ENCODE measurements at places on chromosomes 6 and 20. TPM values are rescaled to one million over a fixed set of nuclear protein-coding genes. Genes with fewer than 3 reads are reported as not detected.

The LKAAEAR1 gene
- not detected for total RNA-seq

The SAPCD1 gene
- total RNA-seq, result 18.2 TPM

DNA sequence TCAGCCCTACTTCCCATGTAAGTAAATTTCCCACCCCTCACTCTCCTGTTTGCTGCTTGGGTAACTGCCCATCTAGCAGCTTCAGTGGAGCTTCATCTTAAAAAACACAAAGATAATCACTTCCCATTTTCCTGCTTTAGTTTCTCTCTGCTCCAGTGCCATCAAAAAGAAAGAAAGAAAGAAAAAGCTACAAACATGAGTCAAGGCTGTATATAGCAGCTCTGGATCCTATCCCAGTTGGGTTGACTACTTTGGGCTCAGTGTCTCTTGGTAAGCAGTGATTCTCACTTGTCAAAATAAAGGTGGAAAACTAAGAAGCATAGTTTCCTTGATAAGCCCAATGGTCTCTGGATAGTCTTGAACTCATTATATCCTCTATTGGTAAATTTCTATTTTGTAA lies 48.7 kb upstream of the SRPK1 start:
- no peak for DNase-seq

GRCh38 chr6:144278659-144279314 lies 6.3 kb upstream of the UTRN start:
- no peak for DNase-seq

DNA sequence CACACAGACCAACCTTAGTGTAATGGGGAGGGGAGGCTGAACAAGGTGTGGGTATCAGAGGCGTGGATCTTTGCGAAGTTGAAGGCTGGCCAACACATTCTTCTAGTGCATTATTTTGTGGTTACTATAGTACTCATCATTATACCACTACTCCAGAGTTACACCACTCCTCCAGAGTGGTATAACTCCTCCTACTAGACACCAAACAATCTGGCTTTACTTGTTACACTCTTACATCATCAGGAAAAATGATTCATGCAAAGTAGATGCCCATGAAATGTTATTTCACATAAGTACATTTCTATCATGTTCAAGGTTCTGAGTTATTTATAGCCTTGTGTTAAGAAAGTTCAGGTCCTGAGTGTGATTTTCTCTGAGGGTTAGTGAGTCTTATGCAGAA lies 443.1 kb upstream of the OPRM1 start:
- no peak for DNase-seq

GRCh38 chr6:56760842-56761241 lies 118.2 kb upstream of the DST start:
- DNase-seq, result no peak

DNA sequence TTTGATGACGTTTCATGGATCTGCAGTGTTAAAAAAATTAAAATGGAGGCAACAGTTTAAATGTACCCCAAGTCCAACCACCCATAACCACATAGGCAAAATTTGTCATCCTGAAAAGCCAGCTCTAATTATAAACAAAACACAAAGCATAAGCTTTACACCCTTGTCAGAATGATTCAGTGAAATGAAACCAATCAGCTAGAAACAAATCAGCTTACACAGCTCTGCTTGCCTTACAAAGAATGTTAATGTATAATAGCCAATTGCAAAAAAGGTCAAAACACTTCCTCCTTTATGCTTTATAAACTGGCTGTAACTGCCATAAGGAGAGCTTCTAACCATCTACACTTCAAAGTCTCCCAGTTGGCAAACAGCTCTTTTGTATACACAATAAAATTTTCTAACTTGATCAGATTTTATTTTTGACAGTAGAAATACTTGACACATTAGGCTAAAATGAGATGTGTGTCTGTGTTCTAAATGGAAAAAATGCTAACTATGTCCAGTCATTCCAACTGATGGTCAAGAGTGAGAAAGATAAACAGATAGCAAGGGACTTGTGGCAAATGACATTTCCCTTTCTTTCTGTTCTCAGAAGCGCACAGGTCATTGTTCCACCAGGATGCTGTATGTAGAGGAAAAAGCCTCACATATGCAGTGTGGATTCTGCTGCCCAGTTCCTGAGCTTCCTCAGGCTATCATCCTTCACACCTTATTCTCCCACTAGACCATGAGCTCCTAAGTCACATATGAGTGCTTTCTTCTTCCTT lies 344.3 kb upstream of the ID4 start:
- DNase-seq, result no peak

Measured in HCT116 (cell line).